ENCODE measurements at places on chromosomes 11 and 22.
A peak's percentile ranks its signal among the peaks of the same experiment; 100 is the strongest.

- no peak for DNase-seq
These were observed at the start of gene CHST1 for GRCh38 chr11:45665206-45665932. CHST1 (minus strand) TSS chr11:45665622; CDS start chr11:45650923, 14,699 bp downstream.

DNA sequence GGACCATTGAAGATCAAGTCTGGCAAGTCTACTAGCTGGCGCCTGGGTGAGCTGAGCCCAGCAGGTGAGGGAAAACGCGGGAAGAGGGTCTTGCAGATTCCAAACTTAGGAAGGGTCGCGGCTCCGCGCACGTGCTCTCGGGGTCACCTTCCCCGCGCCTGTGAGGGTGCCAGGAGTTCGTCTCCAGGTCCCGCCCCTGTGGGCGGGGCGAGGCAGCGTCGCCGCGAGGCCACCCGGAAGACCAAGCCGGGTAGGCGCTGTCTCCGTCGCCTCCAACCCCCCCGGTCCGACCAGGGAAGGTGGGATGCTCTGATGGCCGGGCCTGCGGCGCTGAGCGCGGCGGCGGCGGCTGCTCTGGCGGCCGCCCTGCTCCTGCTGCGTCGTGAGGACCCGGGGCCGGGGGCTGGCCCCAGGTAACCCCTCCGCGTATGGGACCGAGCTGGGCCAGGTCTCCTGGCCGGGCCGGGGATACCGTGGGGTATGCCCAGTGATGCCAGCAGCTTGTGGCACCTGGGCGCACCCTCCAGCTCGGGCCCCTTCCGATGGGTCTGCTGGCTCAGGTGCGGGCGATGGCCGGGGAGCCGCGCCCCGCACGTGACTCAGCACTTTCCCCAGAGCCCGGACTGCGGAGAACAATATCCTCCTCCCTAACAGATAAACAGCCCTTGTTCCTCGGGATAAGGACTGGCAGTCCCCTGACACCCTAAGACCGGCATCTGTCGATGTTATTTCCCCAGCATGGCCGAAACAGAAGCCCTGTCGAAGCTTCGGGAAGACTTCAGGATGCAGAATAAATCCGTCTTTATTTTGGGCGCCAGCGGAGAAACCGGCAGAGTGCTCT is at the start of gene HTATIP2:
Gene HTATIP2 (plus strand): TSS at position 215 of the 841 bp plus-strand sequence. CDS start 524 bp downstream, at position 739.
- DNase-seq: no peak

GRCh38 chr22:49786976-49787706 is 40.5 kb downstream of the BRD1 start:
- no peak for DNase-seq

- DNase-seq: no peak
These were observed 19.6 kb downstream of the BRD1 start for GRCh38 chr22:49807780-49808708.

DNA sequence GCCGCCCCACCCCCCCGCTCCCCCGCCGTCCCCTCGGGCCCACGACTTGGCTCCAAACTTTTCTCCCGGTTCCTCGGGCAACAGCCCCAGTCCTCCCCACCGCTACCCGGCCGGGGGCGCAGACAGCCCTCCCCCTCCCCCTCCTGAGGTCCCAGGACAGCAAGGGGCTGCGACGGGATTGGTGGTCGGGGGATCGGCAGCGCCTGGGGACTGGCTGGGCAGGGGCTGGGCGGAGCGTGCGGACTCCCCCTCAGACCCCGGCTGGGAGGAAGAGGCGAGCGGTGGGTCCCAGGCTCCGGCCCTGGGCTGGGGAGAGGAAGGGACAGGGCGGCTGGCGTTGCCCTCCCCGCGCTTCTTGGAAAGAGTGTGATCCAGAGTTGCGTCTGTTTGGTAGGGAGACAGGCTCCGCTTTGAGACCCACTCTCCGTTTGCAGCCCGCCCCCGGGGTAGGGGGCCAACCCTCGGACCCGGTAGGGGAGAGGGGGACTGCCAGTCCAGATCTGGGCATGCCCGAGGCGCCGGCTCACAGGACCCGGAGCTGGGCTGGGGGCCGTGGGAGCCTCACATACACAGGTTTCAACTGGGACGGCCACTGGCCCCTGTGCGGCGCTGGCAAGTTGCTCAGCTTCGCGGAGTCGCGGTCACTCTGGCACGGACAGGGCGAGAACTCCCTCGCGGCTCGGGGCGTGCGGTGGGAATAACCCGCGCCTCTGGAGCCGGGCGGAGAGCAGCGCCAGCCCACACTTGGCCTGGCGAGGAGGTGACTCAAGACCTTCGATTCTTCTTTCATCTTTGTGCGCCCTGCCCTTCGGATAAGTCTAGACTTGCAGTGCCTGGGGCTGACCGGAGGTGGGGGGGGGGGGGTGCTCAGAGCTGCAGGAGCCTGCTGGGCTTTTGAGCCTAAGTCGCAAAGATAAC is 999 bp downstream of the TSKU start:
- peak; percentile 79 for DNase-seq

DNA sequence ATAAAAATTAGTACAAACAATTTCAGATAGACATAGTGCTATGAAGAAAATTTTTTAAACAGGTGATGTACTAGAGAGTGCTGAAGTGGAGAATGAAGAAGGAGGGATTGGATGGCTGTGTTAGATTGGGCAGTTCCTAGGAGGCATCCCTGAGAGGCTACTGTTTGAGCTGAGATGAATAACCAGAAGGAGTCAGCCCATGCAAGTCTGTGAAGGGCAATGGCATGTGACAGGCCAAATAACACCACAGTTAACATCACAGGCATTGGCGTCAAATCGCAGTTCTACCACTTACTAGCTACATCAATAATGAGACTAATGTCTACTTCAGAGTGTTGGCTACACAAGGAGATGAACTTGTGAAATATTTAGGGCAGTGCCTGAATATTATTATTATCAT is 35.4 kb downstream of the HORMAD2 start:
- DNase-seq: no peak

DNA sequence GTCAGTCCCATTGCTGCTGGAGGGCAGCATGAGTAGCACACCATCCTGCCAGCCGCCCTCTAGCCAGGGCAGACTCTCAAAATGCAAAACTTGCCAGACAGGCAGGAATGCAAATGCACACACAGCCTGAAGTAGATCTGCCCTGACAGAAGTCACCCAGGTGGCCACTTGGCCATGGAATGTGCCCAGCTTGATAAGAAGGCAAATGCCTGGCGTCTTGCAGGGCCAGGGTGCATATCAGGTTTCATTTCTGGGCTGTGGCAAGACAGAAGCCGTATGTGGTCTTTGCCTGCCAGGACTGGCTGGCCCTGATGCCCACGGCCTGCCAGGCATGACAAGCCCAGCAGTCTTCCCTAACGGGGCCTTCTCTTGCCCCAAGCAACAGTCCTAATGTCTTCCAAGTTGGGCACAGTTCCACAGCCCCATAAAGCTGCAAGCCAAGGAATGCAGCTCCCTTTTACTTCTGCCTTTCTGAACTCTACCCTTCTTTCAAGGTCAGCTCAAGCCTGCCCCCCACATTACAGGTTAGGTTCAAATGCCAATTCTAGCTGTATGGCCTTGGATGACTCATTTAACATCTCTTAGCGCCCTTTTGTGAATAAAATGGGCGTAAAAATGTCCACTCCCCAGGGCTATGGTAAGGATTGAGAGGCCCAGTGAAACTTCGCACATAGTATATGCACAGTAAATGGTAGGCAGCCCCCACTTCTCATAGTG is 29.7 kb downstream of the POU2AF3 start:
- no peak for DNase-seq

DNA sequence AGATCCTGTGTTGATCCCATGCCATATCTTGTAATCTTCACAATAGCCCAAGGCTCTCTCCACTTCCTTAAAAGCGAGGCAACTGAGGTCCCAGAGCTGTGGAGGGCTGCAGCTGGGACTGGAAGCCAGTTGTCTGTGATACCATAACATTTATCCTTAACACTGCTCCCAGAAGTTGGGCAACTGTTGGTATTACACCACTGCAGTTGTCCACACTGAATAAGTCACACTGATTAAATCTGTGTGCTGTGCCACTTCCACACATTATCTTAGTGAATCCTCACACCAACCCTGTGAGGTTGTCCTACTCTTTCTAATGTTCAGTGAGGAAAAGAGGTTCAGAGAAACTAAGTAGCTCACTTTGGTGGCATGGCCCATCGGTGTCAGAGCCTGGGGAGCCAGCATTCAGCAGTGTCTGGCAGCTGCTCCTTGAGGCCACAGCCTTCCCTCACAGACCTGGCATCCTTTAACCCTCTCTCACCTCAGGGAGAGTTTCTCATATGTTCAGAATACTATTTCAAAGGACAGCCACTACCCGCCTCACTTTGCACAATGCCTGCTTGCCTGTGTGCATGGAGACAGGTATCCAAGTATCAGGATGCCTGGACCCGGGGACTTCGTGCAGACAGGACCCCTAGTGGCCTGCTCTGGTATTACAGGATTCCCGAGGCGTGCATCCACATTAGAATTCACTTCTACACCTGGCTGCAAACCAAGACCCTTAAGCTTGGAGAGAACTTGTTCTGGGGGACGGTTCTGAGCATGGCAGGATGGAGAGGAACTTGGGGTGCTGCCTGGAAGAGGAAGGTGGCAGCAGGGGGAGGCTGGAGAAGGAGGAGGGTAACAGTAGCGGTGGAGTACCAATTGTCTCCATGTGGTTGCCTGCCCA is 221.9 kb upstream of the TBCEL start:
- peak; percentile 28 for DNase-seq

DNA sequence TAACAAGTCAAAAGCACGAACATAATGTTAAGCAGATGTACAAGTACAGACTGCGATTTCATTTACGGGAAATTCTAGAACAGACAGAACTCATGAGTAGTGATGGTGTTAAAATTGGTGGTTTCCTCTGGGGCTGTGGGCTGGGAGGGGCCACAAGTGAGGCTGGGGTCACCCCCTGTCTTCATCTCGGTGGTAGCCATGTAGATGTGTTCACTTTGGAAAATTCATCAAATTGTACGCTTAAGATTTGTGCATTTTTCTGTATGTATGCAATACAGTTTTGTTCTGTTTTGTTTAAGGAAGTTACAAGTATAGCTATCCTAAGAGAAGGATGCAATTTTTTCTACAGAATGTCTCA is 504 bp upstream of the ASCC2 start:
- no peak for DNase-seq

GRCh38 chr11:94751218-94751609 is 16.9 kb upstream of the AMOTL1 start:
- DNase-seq: no peak

GRCh38 chr11:38384568-38384967 is 1786.5 kb upstream of the RAG2 start:
- no peak for DNase-seq

DNA sequence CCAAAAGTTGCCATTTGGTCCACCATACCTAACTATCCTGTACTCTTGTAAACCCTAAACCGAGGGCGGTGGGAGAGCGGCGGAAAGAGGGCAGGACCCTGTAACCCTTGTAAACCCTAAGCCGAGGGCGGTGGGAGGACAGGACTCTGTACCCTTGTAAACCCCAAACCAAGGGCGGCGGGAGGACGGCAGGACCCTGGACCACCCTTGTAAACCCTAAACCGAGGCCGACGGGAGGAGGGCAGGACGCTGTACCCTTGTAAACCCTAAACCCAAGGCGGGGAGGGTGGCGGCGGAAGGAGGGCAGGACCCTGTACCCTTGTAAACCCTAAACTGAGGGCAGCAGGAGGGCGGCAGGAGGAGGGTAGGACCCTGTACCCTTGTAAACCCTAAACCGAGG is 12.5 kb upstream of the OR52I2 start:
- no peak for DNase-seq

All from HepG2 (cell line).